ENCODE measurements at places on chromosomes 4 and X. TPM values are rescaled to one million over a fixed set of nuclear protein-coding genes. Genes with fewer than 3 reads are reported as not detected.

DNA sequence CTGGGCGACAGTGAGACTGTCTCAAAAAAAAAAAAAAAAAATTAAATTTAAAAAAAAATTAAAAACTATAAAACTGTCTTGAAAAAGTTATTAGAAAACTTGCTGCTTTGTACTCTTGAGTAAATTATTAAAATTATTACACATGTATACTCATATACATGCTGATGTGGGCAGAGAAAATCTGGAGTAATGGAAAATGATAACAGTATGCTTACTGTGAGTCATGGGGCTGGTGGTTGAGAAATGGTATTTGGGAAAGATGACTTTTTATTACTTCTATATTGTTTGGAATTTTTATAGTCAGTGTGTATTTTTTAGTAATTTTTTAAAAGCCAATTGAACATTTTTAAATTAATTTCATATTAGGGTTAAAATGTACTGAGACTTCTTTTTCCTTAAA lies 7.5 kb downstream of the YY2 start:
- DNase-seq, result no peak

DNA sequence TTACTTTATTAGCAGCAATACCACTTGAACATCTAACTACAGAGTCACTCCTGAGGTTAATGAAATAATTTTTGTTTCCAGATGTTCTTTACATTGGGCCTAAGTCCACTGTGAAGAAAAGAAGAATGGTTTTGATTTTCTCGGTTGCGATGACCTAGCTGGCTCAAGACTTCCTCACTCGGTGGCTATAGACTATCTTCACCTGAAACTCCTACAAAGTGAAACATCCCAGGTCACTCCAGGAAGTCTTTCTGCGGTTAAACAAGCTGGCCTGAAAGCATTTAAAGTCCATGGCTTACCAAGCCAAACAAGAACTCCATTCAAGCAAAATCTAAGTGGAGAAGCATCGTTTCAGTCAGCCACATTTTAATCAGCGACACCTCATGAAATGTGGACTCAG lies 13.7 kb upstream of the SORBS2 start:
- DNase-seq, result no peak

STS gene
- total RNA-seq, result 2.9 TPM

YY2 gene
- total RNA-seq, result 1.4 TPM

DNA sequence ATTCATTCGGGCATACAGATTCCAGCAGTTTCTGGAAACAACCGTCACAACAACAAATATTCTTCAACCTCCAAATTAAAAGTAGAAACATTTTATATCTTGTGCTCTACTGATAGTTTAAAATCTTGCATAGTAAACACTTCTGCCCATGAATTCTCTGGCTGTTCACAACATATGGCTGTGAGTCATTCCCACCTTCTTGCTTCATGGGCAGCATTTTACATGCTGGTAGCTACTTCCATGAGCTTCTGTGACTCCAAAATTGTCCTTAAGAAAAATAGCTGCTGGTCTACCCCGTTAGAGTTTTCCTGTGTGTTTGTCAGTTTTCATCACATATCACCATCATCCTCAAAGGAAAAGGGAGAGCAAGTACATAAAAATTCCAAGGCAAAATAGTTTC lies 22.7 kb downstream of the PNPLA4 start:
- DNase-seq, result no peak

DNA sequence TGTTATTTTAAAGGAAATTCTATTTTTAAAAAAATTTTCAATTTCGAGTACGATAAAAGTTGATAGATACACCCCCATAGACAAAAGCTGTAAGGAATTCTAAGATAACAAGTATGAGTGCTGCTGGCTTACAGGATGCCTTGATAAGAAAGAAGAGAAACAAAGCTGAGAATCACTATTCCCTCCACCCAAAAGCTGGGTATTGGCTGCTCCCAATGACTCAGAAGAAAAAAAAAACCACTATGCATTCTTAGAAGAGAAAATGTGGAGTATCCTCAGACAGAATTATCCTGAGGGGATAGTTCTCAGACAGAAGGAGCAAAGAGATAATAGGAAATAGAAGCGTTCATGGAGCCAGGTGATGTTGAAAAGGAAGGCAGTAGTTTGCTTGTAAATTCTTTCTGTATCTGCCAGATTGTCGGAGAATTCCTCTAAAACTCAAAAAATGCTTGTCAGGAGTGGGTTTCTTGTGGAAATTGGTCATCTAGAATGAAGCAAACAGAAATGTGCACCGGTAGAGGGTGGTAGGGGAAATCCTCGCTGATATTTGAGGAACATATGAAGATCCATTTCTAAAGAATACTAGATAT lies 217.5 kb upstream of the ADAMTS3 start:
- no peak for DNase-seq

- no peak for DNase-seq
Measured at GRCh38 chr4:101593666-101594065, 196.9 kb upstream of the BANK1 start.

- DNase-seq, result no peak
Measured at GRCh38 chrX:131987252-131987651, 35.9 kb upstream of the STK26 start.

- no peak for DNase-seq
Measured at GRCh38 chrX:67338262-67338661, 205.6 kb upstream of the AR start.
